Hepatocyte (in vitro differentiated cells): ENCODE measurements at places on chromosomes 5 and 9. TPM values are rescaled to one million over a fixed set of nuclear protein-coding genes. Genes with fewer than 3 reads are reported as not detected.

- no peak overlapping the region for H3K4me3 ChIP-seq
- H3K27ac ChIP-seq, result no peak overlapping the region
- H3K4me1 ChIP-seq, result peaks cover 4% of the 10 kb centered on the region
- no peaks in the 10 kb centered on the region for H3K36me3 ChIP-seq
- H3K27me3 ChIP-seq, result no peaks in the 10 kb centered on the region
These were observed 258.5 kb downstream of the BNC2 start for GRCh38 chr9:16611983-16612382.

GRCh38 chr5:82100303-82101077 is 128.7 kb downstream of the ATG10 start:
- H3K4me3 ChIP-seq, result no peak overlapping the region
- no peaks in the 10 kb centered on the region for H3K36me3 ChIP-seq
- H3K27me3 ChIP-seq, result no peaks in the 10 kb centered on the region
- no peak overlapping the region for H3K27ac ChIP-seq

DNA sequence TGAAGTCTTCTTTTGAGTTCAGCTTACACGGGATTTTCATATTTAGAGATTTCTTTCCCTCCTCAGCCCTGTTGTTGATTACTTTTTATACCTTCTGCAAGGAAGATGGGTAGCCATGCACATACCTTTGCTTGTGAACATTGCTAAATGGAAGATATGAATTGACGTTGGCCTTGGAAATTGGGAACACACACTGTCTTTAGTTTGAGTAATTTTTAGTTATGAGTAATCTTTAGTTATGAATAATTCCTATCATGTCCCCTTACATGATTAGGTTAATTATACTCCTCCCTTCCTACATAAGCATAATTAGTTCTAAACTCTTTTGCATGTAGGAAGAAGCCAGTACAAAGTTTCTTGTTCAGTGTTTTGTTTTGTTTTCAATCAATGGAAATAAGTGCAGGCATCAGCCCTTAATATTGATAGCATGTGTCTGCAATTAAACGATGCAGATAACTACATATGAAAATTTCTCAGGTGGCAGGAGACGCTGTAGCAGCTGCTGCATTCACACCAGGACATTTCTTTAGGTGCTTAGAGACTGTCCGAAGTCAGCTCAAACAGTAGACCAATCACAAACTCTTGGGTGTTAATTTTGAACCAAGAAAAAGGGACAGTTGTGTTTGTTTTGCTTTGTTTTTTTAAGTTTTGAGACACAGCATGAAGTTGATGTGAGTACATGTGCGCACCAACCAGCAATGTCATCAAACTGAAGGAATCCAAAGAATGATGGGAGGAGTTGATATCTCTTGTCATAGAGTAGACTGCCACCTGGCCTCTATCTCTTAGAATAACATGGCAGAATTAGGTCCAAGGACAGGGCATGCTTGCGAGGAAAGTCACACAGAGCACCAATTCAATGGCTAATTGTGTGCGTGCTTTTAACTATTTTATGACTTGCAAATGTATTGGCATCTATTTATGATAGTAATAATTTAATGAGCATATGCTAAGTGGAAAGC is 51.4 kb downstream of the SMARCA2 start:
- no peak overlapping the region for H3K4me3 ChIP-seq
- no peak overlapping the region for H3K27ac ChIP-seq
- DNase-seq, result peak; percentile 35
- no peaks in the 10 kb centered on the region for H3K27me3 ChIP-seq

DNA sequence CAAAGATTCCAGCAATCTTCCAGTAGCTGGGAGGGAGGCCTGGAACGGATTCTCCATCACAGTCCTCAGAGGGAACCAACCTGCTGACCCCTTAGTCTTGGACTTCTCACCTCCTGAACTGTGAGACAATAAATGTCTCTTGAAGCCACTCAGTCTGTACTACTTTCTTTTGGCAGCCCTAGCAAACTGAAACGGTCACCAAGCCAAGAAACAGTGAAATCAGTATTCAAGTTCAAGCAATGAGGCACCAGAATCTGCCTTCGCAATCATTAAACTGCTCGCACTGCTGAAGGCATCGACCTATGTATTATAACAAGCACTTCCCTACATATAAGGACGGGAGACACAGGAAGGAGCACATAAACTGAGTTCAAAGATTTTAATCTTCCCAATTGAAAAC is 120.6 kb upstream of the PUM3 start:
- H3K4me3 ChIP-seq, result no peak overlapping the region
- H3K27me3 ChIP-seq, result no peaks in the 10 kb centered on the region
- H3K4me1 ChIP-seq, result no peaks in the 10 kb centered on the region
- no peak overlapping the region for H3K27ac ChIP-seq
- DNase-seq, result no peak

GRCh38 chr5:109689740-109690241 is at the start of gene MAN2A1:
MAN2A1 (plus strand) TSS chr5:109689927; CDS start chr5:109690418, 491 bp downstream.
- peaks cover 25% of the 10 kb centered on the region for H3K4me1 ChIP-seq
- H3K36me3 ChIP-seq, result no peaks in the 10 kb centered on the region

Gene GRXCR2
- not detected in 2 replicates for total RNA-seq
